Dermis blood vessel endothelial cell (primary cell): ENCODE measurements at places on chromosomes 4 and X. TPM values are rescaled to one million over a fixed set of nuclear protein-coding genes. Genes with fewer than 3 reads are reported as not detected.

SMIM31 gene
- not detected in 2 replicates for total RNA-seq

CXCL5 gene
- total RNA-seq = 0.23 and 0.51 TPM in 2 replicates

WNK3 gene
- 0.60 and 1.0 TPM in 2 replicates for total RNA-seq

NAP1L5 gene
- total RNA-seq = 2.7 and 5.6 TPM in 2 replicates

CLNK gene
- total RNA-seq = not detected in 2 replicates

ASMT gene
- total RNA-seq = not detected in 2 replicates

SPOCK3 gene
- total RNA-seq = not detected in 2 replicates

KLB gene
- under 0.01 TPM in 1 of 2 replicates, not detected in the other for total RNA-seq

NHSL2 gene
- 28.6 and 53.8 TPM in 2 replicates for total RNA-seq

TSPAN7 gene
- total RNA-seq = 25.2 and 28.4 TPM in 2 replicates

SHROOM3 gene
- total RNA-seq = 0.51 and 1.1 TPM in 2 replicates

GABRE gene
- total RNA-seq = 8.4 and 28.1 TPM in 2 replicates

AP1S2 gene
- total RNA-seq = 133 and 158 TPM in 2 replicates

CT45A7 gene
- not detected in 2 replicates for total RNA-seq

SH2D1A gene
- total RNA-seq = not detected in 2 replicates

CC2D2A gene
- total RNA-seq = 7.8 and 9.3 TPM in 2 replicates

CT55 gene
- total RNA-seq = not detected in 2 replicates
